Endothelial cell of umbilical vein (primary cell): ENCODE measurements at places on chromosomes 6 and 20.
A peak's percentile ranks its signal among the peaks of the same experiment; 100 is the strongest.

DNA sequence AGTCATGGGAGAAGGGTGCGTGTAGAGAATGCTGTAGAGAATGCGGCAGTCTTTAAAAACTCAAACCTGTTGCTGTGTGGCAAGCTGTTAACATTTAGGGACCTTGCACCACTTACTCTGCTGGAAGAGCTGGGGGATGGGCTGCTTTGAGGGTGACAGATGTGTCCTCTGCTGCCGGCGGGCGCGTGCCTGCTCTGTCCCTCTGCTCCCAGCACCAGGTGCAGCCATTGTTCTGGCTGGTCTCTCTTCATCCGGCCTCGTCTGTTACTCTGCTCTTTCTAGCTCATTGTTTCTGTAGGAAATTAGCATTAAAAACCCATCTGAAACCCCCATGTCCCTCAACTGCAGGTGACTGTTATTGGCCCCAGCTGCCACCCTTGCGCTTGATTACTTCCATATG, 78.5 kb downstream of the CBFA2T2 start:
- no peak for DNase-seq

DNA sequence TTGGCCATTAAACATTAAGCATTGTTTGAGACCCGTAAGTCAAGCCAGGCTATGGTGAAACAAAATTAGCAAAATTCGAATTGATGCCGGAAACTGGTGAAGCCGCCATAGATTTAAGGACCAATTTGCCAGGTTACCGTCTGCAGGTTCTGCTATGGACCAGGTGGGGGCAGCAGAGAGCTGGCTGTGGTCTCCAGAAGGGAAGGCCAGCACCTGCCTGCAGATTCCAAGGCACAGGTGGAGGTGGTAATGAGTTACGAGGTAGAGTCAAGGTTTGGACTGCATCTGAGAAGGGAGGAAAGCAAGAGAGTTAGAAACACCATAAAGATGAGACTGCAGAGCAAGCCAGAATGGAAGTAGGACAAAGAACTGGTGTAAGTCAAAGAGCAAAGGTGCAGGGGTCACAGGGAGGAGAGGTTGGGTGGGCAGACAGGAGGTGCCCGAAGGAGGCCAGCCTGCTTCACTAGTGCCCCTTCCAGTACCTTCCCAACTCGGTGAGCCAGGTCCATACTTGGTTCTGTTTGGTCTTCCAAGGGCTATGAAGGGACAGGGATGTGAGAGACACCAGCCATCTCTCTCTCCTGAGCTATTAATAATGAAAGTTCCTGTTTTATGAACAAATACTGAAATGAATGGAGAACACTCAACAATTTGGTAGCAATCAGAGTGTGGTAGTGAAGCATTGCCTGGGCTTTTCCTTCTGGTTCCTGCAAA, 131.6 kb upstream of the ESR1 start:
- peak; percentile 46 for DNase-seq

- no peak for DNase-seq
These were observed 5.9 kb downstream of the SLC2A10 start for GRCh38 chr20:46715292-46715756.

GRCh38 chr6:40620574-40621240, 33.5 kb upstream of the LRFN2 start:
- no peak for DNase-seq

- DNase-seq, result no peak
These were observed 7.5 kb downstream of the NELFCD start for GRCh38 chr20:58988565-58988882.

- no peak for DNase-seq
These were observed 157.9 kb downstream of the SLC24A3 start for GRCh38 chr20:19370076-19371075.

GRCh38 chr20:19966840-19967239, 50.3 kb upstream of the NAA20 start:
- DNase-seq, result no peak

DNA sequence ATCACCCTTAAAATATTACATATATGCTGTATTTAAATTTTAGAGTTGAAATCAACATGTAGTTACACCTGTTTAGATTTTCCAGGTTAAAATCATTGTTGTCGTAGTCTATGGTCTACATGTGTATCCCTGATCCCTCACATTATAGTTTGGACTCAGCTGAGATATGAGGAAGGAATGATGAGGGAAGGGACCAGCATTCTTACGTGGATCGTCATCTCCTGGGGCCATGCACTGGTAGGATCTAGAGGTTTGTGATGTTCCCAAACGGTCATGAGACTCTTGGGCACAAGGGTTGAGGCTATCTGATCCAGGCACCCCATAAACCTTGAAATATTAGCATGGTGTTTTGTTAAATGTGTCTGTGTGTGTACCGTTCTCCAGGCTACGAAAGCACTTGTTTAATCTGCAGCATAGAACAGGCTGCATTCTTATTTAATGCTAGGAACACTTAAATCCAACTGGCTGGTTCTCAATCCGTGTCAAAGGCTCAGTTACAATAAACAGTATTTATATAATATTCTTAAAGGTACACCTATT, 55.4 kb downstream of the IPCEF1 start:
- DNase-seq, result no peak

DNA sequence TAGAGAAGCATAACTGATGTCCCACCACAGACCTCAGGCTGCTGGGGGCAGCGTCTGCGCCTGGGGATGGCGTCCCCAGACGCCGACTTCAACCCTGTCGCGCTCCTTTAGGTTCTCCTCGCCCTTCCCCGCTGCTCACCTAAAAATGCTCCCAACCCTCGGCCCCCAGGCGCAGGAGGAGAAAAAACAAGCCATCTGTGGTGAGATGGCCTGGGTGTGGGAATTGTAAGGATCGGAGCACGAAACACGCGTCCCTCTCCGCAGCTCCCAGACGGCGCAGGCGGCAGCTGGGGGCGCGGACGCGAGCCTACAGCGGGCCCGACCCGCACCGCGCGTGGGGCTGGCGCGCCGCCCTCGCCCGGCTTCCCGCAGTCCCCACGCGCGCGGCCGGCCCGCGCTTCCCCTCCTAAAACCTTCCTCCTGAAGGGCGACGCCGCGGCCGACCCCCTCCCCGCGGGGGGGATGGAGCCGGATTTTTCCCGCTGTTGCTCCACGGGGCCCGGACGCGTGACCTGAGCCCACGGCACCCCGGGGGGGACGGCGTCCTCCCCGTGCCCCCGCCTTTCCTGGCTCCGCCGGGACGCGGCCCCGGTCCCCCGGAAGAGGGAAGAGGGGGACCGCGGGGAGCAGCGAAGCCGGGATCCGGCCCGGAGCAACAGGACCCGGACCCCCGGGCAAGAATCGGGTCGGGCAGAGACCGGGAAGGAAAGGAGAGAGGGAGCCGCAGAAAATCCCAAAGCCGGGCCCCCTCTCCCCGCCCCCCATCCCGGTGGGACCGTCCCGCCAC, 611 bp downstream of the EPB41L2 start:
- DNase-seq, result peak; percentile 26

DNA sequence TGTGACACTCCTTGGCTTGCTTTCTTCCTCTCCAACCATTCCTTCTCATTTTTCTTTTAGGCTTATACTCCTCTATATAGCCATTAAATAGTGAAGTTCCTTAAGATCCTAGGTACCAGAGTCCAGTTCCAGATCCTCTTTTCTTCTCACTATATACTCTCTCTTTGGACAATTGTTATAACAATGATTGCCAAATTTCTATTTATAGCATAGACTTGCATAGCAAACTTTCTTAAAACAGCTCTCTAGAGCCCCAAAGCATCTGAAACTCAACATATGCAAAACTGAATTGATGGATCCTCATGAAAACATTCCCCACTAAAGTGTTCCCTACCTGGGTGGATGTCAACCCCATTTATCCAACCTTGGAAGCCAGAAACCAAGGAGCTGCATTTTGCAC, 13.4 kb downstream of the PHIP start:
- no peak for DNase-seq

GRCh38 chr6:130204322-130204721, 18.4 kb downstream of the SAMD3 start:
- no peak for DNase-seq

- DNase-seq, result no peak
These were observed 6.9 kb downstream of the GRM4 start for GRCh38 chr6:34138914-34139510.

DNA sequence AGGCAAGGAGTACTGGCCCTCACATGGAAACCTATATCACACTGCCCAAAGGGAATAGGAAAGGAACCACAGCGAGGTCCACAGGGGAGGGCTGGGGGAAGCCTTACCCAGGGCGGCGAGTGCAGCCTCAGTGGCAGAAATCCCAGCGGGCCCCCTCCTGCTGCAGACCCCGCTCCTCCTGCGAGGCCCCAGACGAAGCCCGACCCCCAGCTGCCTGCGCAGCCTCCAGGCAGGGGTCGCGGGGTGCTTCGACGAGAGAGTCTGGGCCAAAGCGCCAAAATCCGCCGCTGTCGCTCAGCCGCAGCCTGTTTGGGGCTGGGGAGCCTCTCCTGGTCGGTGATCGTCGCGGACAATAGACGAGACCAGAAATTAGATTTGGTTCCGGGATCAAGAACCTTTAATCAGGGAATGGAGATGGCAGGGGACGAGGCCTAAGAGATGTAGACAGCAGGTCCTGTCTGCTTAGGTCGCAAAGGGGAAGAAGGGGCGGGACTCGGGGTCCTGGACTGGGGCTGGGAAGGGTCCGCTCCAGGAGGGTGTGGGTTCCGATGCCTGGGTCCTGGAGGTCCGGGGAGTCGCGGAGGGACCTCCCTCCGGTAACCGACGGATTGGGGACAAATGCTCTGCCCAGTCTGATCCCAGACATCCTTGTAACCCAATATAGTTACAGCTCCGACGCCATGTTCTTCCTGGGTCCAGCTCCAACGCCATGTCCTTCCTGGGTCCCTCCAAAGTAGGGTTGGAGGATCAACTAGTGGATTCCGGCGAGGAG, 36.4 kb upstream of the HLA-E start:
- no peak for DNase-seq
